ENCODE measurements at places on chromosomes 1 and 21. TPM values are rescaled to one million over a fixed set of nuclear protein-coding genes. Genes with fewer than 3 reads are reported as not detected.

The MXRA8 gene
- total RNA-seq: 34.2 TPM

The IL20 gene
- total RNA-seq: not detected

The TMEM52 gene
- 72.3 TPM for total RNA-seq

The KANK4 gene
- not detected for total RNA-seq

The ASB17 gene
- not detected for total RNA-seq

The LRRIQ3 gene
- total RNA-seq: 2.2 TPM

- H3K27me3 ChIP-seq: no peaks in the 10 kb centered on the region
- H3K4me3 ChIP-seq: no peak overlapping the region
- H3K36me3 ChIP-seq: no peaks in the 10 kb centered on the region
Measured at GRCh38 chr1:237219751-237220642, 178.0 kb downstream of the RYR2 start.

DNA sequence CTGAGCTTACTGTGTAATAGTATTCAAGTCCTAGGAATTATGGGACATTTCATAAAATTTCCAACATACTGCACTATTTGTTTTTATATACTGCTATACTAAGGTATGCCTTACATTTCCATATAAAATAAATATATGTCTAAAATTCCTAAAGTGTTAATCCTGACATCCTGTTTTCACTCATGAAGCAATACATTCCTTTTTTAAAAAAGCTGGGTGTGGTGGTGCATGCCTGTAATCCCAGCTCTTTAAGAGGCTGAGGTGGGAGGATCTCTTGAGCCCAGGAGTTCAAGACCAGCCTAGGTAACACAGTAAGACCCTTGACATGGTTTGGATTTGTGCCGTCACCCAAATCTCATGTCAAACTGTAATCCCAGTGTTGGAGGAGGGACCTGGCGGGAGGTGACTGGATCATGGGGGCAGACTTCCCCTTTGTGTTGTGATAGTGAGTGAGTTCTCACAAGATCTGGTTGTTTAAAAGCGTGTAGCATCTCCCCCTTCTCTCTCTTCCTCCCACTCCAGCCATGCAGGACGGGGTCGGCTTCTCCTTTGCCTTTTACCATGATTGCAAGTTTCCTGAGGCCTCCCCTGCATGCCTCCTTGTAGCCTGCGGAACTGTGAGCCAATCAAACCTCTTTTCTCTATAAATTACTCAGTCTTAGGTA, 5.8 kb downstream of the CDC42BPA start:
- peaks cover 52% of the 10 kb centered on the region for H3K4me1 ChIP-seq
- H3K4me3 ChIP-seq: no peak overlapping the region
- no peaks in the 10 kb centered on the region for H3K27me3 ChIP-seq
- DNase-seq: no peak

DNA sequence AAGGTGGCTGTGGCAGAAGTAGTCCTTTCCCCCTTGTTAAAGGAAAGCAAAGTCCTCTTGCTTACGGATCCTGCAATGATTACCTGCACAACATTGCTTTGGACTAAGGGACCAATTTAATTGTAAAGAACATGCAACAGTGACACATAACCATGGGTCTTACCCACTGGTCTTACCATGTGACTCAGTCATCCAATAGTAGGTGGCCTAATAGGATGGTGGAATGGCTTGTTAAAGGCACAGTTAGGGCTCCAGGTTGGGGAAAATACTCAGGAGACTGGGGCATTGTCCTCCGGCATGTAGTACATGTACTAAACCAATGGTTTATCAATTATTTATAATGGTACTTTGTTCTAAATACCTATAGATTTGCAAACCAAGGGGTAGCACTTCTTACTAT, 2.1 kb upstream of the YIPF1 start:
- H3K4me1 ChIP-seq: peaks cover 15% of the 10 kb centered on the region
- H3K27me3 ChIP-seq: no peaks in the 10 kb centered on the region
- no peak overlapping the region for H3K27ac ChIP-seq
- H3K36me3 ChIP-seq: no peaks in the 10 kb centered on the region
- no peak overlapping the region for H3K4me3 ChIP-seq

- H3K27ac ChIP-seq: no peak overlapping the region
- no peaks in the 10 kb centered on the region for H3K4me1 ChIP-seq
- H3K27me3 ChIP-seq: peaks cover 28% of the 10 kb centered on the region
- no peaks in the 10 kb centered on the region for H3K36me3 ChIP-seq
Measured at GRCh38 chr1:233328142-233328921, 808 bp downstream of the MAP3K21 start.

DNA sequence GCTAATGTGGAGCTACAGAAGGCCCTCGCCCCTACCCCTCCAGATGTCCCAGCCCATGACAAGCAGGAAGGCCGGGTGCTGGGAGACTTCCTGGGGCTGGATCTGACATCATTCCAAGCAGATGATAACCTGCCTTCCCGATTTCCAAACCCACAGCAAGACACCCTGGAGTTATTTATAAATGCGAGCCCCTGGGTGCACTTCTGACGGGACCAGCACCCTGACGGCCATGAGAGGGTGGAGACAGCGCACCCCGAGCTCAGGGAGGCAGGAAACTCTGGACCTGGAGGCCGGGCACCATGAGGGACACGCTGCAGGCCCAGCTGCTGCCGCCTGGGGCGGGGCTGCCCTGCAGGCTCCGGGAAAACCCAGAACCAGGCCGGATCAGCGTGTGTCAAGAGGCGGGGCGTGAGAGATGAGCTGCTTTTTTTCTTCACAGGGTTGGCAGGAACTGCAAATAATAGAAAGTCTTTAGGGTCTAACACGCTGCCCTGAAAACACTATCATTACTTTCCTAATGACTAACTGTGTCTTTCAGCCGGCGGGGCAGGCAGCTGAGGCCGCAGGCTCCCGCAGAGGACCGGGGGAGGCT, 2.5 kb upstream of the PCBP3 start:
- no peak for DNase-seq
- no peak overlapping the region for H3K27ac ChIP-seq
- no peaks in the 10 kb centered on the region for H3K36me3 ChIP-seq
- H3K4me1 ChIP-seq: peaks cover 5% of the 10 kb centered on the region
- peaks cover 24% of the 10 kb centered on the region for H3K27me3 ChIP-seq
- no peak overlapping the region for H3K4me3 ChIP-seq

Measured in gastrocnemius medialis (tissue), 4 donors.